ENCODE measurements at places on chromosomes 2 and 18. TPM values are rescaled to one million over a fixed set of nuclear protein-coding genes. Genes with fewer than 3 reads are reported as not detected.

CNNM4 gene
- total RNA-seq: 53.4 TPM

DNA sequence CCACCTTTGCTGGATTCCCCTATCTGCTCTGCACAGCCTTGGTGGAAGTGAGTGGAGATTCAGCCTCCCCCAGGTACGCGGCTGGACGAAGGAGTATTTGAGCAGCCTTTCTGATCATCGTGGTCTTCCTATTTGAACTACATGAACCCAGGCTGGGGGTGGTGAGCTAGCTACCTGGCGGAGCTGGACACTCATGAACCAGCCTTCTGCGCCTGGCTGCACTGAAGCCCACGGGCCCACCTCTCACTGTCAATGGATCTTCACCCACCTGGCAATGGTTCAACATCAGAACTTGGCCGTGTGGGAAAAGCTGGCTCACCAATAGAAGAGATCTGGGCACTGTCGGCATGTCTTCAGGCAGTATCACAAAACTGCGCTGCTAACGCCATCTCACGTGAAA is 35.4 kb downstream of the ANKMY1 start:
- DNase-seq: no peak

DNA sequence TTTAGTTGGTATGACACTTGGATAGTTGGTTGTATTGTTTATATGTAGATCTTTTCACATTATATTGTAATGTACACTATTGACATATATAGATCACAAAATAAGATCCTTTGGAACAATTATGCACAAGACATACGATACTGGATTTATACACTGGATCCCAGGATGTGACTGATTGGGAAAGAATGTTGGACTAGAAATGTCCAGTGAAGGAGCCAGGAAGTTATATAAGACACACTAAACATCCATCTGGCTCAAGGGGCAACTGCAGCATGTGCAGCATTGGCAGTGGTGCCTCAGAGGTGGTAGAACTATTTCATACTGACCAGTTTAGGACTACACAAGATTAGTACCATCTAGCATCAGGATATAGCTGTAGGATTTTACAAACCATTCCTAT is 104.9 kb downstream of the TRABD2A start:
- DNase-seq: no peak

DNA sequence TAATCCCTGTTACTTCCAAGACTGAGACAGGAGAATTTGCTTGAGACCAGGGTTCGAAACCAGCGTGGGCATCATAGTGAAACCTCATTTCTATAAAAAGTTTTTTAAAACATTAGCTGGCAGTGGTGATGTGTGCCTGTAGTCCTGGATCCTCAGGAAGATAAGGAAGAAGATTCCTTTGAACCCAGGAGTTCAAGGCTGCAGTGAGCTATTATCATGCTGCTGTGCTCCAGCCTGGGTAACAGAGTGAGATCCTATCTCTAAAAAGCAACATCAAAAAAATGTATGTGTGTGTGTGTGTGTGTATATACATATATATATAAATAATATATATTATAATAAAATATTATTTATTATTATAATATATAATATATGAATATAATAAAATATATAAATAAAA is 1417.6 kb upstream of the CDH2 start:
- DNase-seq: no peak

DNA sequence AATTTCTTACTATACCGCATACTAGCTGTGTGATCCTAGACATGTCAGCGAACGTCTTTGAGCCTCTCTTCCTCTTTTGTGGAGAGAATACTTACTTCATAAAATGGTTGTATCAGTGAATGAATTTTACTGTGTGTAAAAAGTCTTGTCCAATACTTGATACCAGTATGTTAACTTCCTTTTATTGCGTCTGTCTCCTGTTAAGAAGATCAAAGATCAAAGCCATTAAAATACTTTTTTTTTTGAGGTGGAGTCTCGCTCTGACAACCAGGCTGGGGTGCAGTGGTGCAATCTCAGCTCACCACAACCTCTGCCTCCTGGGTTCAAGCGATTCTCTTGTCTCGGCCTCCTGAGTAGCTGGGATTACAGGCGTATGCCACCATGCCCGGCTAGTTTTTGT is 33.2 kb downstream of the ERLEC1 start:
- DNase-seq: no peak

All from mucosa of descending colon (tissue), 3 donors.